NCI-H526 treated with DMSO at 0.1 percent for 48 hours (cell line): ENCODE measurements at places on chromosomes 3 and 15.

- no peak for DNase-seq
Observed at GRCh38 chr3:127744253-127744815, 71.6 kb downstream of the ABTB1 start.

DNA sequence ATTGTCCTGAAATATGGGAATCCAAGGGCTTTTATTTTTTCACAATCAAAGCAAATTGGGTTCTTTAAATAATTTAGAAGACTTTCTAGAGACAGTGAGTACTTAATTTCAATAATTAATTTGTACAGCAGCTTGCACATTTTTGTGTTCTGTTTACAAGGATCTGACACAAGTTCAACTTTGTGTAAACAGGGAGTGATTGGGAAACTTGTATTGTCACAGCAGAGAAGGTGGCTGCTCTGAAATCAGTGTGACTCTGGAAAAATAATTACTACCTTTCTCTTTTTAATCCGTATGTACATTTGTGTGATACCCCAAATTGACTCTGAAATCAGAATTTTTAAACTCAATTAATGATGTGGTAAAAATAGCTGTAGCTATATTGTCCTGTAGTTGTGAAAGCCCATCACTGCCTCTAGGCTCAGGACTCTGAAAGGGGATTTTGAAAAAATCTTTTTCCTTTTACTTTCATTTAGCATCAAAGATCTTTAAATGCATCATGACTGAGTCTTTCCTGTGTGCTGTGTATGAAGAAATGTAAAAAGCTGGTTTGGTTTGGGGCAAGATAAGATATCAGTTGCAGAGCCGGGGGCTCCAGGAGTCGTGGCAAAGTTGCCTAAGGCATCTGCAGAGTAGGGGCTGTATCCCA lies 45.1 kb downstream of the MFSD1 start:
- no peak for DNase-seq

GRCh38 chr3:45541326-45542321 lies 52.9 kb upstream of the LIMD1 start:
- DNase-seq: no peak

DNA sequence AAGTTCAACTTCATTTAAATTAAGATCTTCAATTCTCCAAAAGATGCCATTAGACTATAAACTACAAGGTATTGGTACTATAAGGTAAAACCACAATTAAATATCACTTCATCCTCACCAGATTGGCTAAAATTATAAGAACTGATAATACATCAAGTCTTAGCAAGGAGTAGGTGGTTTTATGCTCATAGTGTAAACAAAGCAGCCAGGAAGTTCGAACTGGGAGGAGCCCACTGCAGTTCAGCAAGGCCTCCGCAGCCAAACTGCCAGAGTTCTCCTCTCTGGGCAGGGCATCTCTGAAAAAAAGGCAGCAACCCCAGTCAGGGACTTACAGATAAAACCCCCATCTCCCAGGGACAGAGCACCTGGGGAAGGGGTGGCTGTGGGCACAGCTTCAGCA lies 91.6 kb upstream of the SETMAR start:
- DNase-seq: no peak

- DNase-seq: no peak
Observed at GRCh38 chr3:187066228-187066995, 72.9 kb downstream of the RPL39L start.

DNA sequence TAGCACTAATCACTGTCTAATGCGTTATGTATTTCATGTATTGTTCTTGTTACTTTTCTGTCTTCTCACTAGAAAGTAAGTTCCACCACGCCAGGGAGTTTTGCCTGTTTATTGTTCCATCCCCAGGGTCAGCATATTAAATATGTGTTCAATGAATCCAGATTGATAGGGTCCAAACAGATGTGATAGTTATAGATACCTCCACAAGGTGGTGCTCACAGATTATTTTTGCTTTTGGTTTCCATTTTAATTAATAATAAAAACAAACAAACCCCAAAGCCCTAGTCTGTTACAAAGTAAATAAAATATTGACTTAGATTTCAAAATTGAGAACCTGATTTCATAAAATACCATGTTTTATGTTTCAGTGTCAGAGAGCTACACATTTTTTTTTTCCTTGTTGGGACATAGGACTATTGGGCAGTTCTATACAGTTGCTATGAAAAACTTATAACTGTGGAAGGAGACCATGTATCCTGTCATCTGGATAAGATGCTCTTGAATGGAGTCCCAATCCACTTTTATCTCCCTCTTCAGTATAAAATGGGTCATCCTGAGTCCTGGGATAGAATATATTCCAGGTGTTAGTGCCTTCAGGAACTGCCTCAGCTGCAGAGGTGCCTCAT lies 12.4 kb downstream of the OTOL1 start:
- DNase-seq: no peak

- peak; percentile 77 for DNase-seq
Observed at GRCh38 chr3:184727357-184728009, 15.6 kb upstream of the MAGEF1 start.

DNA sequence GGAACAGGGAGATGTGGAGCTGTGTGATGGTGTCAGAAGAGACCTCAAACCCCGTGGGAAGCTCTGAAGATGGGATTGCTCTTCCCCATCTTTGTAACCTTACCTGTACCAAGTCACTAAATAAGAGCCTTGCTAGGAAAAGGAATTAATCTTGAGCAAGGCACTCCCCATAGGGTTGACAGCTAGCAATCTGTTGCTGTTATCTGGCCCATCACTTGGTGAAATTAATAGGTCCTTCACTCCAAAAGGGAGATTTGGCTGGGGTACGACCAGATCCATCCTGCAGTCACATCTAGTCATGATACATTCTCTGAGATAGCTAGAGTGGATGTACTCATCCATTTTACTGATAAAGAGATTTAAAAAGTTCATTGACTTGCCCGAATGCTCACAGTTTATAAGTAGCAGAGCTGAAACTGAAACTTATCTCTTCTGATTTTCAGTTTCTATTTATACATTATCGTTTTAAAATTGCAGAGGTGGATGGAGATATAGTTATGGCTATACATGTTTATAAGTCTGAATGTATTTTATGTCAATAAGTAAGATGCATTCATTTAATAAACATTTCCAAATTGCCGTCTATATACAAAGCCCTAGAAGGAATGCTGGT lies 299.1 kb upstream of the MCTP2 start:
- no peak for DNase-seq

DNA sequence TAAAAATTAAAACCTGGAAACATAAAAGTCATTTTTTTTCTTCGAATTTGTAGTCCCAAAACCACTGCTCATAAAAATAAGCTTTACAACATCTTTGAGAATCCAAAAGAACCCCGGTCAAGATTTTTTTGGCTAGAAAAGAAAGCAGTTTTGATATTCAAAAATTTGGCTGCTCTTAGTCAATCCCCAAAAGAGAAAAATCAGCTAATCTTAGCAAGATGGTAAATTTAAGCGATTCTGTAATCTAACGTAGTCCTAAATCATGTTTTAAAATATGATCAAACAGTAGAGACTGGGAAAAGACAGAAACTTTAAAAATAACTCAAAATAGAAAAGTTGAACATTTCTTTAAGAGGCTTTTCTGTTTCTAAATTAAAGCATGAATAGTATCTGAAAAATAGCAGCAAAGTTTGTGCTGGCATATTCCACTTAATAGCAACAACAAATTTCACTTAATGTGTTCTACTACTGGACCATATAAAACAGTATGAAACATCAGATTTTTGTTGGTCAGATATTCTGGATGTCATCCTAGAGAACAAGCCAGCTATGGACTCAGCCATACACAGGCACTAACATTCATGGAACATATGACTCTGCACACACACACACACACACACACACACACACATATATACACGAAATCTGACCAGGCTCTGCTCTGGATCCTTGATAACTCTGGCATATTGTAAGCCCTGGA lies 19.1 kb upstream of the NR2F2 start:
- DNase-seq: no peak

DNA sequence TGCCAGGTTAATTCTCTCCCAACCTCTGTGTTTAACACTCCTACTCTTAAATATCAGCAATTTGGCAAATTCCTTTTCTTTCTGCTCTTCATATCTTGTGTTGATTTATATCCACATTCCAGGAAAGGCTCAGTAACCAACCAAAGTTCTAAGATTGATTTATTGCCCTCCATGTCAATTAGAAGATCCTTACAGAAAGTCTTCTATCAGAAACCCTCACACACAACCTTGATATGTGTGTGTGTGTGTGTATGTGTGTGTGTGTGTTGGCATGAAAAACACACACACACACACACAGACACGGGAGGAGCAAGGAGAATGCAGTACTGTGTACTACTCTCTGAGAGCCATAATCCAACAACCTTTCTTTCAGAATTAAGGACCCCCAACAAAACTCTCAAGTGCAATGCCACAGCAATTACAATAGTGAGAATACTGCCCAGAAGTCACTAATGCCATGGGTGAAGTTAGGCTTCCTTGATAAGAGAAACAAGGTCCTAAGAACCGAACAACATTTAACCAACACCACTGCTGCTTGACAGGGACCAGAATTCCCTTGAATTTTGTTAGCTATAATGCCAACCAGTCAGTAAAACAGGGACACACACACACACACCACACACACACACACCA lies 1.1 kb downstream of the LSAMP start:
- no peak for DNase-seq

- DNase-seq: no peak
Observed at GRCh38 chr3:48405343-48405881, 24.5 kb downstream of the PLXNB1 start.

DNA sequence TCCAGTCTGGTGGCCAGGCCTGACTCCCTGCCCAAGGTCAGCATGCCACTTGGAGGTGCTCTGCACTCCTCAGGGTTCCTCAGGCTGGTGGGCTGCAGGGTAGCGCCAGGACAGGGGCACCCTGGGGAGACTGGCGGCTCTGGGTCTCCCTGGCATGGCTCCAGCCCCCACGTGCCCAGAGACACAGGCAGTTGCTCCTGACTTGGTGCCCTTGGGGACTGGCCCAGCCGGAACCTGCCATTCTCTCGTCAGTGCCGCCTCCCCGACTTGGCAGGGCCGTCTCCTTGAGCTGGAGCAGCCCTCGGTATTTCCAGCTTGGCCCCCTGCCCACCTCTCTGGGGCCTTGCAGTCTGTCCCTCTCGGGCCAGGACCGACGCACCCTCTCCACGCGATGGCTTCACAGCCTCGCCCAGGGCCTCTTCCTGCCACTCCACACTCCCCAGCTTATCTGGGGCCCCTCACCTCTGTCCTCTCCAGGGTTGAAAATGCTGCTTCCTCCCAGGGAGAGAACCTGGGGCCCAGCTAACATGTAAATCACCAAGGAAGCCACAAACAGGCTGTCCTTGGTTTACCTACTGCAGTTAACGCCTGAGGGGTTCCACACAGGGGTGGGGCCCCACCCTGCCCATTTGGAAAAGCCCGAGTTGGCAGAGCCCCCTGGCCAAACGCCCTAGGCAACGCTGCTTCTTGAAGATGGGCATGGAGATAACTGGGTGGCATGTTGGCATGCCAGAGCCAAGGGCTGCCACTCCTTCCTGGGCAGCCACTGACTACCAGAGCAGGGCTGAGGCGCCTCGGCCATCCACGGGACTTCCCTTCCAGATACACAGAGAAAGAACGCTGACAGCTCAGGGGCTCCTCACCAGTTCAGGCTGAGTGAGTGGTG lies 61.4 kb downstream of the SMAD6 start:
- DNase-seq: no peak

DNA sequence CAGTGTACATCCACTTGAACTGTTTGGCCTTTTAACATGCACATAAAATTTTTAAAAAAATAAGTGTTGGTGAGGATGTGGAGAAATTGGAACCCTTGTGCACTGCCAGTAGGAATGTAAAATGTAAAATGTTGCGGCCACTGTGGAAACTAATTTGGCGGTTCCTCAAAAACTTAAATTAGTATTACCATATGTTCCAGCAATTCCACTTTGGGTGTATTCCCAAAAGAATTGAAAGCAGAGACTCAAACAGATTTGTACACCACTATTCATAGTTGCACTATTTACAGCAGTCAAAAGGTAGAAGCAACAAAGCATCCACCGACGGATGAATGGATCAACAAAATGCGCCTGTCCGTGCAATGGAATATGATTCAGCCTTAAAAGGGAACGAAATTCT lies 55.2 kb upstream of the SEC61A1 start:
- no peak for DNase-seq

GRCh38 chr3:34013818-34014570 lies 215.6 kb downstream of the PDCD6IP start:
- no peak for DNase-seq

DNA sequence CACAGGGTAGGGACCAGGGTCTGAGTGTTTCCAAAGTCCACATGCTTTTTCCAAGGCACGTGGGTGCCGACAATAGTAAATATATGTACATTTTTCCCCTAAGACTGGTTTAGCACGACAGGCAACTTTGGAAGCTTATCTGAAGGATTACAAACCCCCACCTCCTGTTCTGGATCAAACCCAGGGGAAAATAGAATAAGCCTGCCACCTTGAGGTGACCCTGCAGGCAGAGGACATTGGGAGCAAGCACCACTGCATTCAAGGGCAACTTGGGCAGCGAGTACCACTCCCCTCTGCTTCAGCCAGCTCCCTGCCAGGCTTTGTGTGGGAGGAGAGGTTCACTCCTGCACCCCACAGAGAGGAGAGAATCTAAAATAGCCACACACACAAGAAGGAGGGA lies 44.8 kb downstream of the KBTBD12 start:
- peak; percentile 24 for DNase-seq

DNA sequence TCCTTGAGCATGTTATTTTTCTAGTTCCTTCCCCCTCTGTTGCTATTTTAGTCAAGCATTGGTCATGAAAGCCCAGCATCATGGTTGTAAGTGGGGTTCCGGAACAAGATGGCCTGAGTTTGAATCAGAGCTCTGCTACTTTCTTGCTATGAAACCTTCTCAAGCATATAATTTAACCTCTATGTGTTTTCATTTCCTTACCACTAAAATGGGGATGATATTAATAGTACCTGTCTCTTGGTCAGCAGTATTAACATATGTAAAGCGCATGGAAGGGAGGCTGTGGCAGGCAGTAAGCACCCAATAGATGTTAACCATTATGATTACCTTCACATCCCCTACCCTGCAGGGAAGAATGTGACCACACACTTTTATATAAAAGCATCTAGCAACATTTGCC lies 14.3 kb upstream of the SPRED1 start:
- no peak for DNase-seq

DNA sequence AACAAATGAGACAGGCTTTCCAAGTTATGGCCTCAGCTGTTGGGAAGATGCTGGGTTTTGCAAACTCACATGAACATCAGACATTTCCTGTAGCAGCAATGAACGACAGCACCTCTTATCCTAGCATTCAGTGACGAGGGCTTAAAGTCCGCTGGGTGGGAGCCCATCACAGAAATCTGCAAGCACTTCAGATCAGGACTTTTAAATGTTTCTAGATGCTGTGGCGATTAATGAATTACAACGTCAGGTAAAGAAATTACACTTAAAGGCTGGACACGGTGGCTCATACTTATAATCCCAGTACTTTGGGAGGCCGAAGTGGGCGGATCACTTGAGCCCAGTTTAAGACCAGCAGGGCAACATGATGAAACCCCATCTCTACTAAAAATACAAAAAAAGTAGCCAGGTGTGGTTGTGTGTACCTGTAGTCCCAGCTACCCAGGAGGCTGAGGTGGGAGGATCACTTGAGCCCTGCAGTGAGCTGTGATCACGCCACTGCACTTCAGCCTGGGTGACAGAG lies 3.9 kb downstream of the AEN start:
- no peak for DNase-seq

- no peak for DNase-seq
Observed at GRCh38 chr15:55037071-55037470, 159.7 kb downstream of the RSL24D1 start.

- DNase-seq: no peak
Observed at GRCh38 chr3:184786280-184786941, 25.6 kb upstream of the VPS8 start.

GRCh38 chr3:180332608-180333007 lies 269.4 kb upstream of the TTC14 start:
- DNase-seq: no peak

- no peak for DNase-seq
Observed at GRCh38 chr15:49923671-49924070, 195.4 kb downstream of the ATP8B4 start.
